ENCODE measurements at places on chromosomes 1 and 21.

DNA sequence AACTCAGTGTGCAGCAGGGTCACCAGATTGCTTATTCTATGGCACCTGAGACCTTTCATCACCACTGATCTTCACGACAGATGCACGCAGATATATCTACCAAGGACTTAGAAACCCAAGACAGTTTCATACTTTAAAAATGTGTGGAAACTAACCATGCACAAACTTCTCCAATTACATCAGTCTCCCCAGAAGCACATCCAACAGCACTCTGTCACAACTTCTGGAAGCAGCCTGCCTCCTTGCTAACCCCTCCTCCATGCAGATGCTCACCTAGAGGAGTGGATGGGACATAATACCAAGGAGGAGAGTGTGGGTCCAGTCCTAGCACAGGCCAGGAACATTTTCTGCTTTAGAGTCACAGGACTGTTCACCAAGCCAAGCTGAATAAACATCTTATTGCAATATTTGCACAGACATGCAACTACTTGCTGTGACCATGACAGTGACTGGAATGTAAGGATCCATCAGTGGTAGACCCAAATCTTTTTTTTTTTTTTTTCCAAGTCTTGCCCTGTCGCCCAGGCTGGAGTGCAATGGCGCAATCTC lies 69.4 kb downstream of the HIVEP3 start:
- DNase-seq: no peak

GRCh38 chr1:81834921-81835698 lies 34.4 kb downstream of the ADGRL2 start:
- DNase-seq: no peak

DNA sequence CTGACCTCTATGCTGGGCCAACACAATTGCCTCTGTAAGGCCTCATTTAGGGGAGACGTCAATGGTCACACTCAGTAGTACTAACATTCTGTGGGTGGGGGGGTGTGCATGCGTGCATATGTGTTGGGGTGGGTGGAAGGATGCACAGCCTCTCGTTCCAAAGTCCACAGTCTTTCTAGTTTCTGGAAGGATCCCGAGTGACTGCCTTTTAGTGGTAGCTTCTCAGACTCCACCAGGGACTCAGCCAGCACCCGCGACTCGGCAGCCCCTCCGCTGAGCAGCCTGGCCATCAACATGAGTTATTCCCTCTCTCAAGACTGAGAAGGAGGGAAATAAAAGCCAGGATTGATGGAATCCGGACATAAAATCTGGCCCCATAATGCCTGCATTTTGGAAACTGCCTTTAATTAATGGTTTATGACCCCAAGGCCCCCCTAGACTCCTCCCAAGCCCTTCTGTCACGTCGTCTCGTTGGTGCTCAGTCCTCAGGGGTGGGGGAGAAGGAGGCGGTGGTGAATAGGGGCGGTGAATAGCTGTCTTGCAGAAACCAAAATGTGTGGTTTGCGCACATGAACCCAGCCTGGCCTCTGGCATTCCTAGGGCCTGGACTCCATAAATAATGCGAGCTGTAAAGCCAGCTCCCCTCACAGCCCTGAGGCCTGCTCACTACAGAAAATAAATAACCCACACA lies 65.1 kb upstream of the TMEM51 start:
- DNase-seq: no peak

DNA sequence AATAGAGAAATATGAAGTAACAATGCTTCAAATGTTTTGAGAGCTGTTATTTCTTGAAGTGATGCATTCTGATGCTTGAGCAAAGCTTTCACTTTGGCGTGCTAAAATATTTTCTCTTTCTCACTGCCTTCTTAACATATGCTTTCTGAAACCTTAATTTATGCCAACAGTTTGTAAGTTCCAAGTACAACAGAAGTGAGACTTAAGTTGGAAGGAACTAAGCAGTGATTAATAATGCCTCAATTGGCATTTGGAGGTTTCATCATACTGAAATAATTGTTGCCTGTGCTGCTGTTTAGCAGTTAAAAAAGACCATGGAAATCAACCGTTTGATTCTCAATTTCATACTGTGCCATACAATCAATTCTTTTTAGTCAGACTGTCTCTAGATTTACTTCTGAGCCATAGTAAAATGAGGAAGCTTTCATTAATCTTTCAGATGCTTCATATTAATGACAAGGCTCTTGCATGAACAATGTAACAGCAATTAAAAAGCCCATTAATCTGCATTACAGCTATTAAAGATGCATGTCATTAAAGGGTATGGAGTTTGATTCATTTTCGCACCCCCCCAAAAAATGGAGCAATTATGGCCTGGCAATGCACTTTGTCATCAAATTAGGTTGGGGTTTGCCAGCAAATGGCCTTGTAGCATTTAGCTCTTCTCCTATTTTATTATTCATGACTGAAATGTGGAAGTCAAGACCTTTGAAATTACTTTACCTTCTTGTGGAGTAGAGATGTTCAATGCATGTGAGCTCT lies 375.3 kb downstream of the USH2A start:
- no peak for DNase-seq

DNA sequence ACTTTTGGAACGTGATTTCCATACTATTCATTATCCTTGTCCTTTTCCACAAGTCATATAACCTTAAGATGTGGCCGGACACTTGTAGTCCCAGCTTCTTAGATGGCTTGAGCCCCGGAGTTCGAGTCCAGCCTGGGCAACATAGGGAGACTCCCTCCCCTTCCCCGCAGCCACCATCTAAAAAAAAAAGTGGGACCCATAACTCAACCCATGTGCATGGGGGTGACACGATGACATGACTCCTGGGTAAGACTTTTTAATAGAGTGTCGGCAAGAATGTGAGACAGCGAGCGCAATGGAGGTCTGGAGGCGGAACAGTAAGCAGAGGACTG lies 25.7 kb downstream of the MIA3 start:
- peak; percentile 49 for DNase-seq

DNA sequence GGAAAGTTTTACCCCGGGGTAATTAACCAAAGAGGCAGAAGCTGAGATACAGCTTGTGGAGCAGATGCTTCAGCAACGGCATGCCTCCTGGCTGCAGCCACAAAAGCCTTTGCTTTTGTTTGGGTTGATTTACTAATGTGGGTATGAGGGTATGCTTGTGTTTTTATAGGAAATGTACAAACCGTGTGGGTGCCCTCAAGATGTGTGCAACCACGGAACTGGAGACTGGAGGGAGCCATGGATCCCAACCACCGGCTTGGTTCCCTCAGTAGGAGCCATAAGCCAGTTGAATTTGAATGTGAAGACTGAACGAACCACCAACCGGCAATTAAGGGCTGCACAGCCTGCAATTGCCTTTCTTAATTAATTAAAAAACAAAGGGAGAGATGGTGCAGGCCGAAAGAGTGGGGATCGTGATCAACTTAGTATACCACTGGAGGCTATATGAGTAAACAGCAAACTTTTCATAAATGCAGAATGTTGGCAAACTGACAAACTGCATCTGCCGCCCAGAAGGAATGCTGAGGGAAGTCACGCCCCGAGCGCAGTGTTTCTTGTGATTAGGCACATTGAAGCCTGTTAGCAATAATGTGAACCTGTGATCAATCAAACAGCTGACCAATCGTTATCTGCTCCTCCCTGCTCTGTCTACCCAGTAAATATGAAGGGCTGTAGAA lies 104.1 kb downstream of the DISP1 start:
- no peak for DNase-seq

DNA sequence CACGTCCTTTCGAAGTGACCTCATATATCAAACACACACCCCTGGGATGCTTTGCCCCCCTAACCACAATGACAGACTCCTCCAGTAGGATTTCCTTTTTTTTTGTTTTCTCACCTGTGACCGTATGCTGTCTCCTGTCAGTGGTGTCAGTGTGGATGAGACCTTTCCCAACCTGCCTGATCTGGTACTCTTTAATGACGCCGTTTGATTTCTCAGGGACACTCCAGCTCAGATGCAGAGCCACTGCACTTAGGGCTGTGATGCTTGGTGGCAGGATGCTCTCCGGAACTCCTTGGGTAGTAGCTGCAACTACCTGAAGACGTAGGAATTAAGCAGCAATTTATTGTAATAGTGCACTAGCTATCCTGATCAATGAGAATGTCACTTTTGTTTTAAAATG lies 212.6 kb downstream of the KCTD3 start:
- DNase-seq: no peak

GRCh38 chr1:183989078-183989577 lies 48.4 kb downstream of the COLGALT2 start:
- peak; percentile 13 for DNase-seq

Data from SW 1271 (cell line).